ENCODE measurements at places on chromosomes 6 and 20. TPM values are rescaled to one million over a fixed set of nuclear protein-coding genes. Genes with fewer than 3 reads are reported as not detected.

The WFDC5 gene
- 0.51 TPM for total RNA-seq

The TMEM242 gene
- total RNA-seq, result 9.0 TPM

The TENT5A gene
- 3.1 TPM for total RNA-seq

The DDO gene
- total RNA-seq, result 0.07 TPM

The SYNDIG1 gene
- total RNA-seq, result not detected

The ZSCAN31 gene
- total RNA-seq, result 2.3 TPM

The CD93 gene
- not detected for total RNA-seq

The CYP39A1 gene
- total RNA-seq, result 1.3 TPM

The ELOVL4 gene
- 9.0 TPM for total RNA-seq

The CYP21A2 gene
- total RNA-seq, result not detected

The SIRPB1 gene
- total RNA-seq, result 1.1 TPM

The HSF2 gene
- total RNA-seq, result 9.2 TPM

The L3MBTL3 gene
- 19.3 TPM for total RNA-seq

The SCUBE3 gene
- total RNA-seq, result not detected

The BTBD3 gene
- total RNA-seq, result 17.9 TPM

Data from foreskin keratinocyte (primary cell).